Activated naive CD8-positive, alpha-beta T cell treated with anti-CD3 and anti-CD28 coated beads for 36 hours (primary cell): ENCODE measurements at places on chromosomes 1 and 21. TPM values are rescaled to one million over a fixed set of nuclear protein-coding genes. Genes with fewer than 3 reads are reported as not detected.

The WNT2B gene
- total RNA-seq: not detected

The S100A2 gene
- 0.60 TPM for total RNA-seq

- DNase-seq: no peak
Measured at GRCh38 chr1:63190171-63190570, 132.2 kb upstream of the FOXD3 start.

DNA sequence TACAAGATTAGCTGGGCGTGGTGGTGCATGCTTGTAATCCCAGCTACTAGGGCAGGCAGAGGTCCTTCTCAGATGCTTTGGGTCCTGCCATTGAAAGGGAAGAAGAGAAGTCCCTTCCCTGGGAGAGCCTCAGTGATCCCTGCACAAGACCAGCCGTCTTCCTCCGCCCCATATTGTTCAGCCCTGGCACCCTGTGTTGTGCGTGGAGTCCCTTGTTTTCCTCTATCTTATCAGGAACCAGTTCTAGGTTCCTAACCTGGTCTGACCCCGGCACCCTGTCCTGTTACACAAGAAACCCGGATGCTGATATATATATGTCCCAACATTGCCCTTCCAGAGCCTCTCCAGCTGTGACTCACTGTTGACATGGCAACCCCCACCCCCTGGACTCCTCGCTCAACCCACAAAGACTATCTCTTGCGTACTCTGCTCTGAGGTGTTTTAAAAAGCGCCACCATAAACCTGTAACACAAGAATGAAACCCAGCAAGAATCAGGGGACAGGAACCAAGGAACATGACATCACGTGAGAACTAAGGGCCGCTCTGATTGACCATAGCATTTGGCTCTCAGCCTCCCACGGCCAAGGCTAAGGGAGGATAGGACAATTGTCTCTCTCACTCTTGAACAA lies 4.8 kb downstream of the MX2 start:
- no peak for DNase-seq

DNA sequence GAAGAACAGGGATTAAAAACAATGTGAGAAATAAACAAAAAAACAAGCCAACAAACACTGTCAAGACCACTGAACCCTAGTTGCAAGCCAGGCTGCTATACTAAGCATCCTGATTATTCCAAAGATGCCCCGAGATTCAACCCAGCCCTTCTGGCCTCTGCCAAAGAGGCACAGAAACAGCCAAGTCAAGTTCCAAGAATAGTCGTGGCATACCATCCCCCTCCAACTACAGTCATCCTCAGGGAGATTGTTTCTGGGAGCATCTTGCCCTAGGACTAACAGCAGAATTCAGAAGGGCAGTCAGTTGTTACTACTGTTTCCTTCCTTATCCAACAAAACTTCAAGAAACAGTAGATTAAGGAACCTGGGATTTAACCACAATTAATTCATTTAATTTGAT lies 52.3 kb downstream of the ABL2 start:
- DNase-seq: no peak

The KRTAP10-10 gene
- total RNA-seq: not detected

The CCDC27 gene
- total RNA-seq: not detected

DNA sequence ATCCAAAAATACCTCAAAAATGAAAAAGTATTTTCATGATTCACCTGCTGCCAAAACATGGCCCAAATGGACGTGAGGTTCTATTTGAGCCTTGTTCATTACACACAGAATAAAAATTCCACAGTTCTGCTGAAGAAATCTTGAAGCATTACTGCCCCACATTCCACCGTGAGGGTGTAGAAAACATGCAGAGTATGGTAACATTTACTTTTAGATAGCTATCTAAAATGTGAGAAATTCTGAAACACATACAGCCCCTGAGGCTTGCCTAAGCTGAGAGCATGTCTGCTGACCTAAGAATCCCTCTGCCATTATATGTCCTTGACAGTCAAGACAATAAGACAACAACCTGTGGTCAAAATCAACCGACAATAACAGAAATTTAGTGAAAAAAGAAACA lies 186.5 kb downstream of the DSCAM start:
- DNase-seq: no peak

GRCh38 chr1:152699746-152700145 lies 1.6 kb downstream of the LCE2A start:
- no peak for DNase-seq

The BNIPL gene
- 0.54 TPM for total RNA-seq

The AKNAD1 gene
- not detected for total RNA-seq

- DNase-seq: no peak
Measured at GRCh38 chr1:169586067-169586394, 250 bp downstream of the F5 start.

DNA sequence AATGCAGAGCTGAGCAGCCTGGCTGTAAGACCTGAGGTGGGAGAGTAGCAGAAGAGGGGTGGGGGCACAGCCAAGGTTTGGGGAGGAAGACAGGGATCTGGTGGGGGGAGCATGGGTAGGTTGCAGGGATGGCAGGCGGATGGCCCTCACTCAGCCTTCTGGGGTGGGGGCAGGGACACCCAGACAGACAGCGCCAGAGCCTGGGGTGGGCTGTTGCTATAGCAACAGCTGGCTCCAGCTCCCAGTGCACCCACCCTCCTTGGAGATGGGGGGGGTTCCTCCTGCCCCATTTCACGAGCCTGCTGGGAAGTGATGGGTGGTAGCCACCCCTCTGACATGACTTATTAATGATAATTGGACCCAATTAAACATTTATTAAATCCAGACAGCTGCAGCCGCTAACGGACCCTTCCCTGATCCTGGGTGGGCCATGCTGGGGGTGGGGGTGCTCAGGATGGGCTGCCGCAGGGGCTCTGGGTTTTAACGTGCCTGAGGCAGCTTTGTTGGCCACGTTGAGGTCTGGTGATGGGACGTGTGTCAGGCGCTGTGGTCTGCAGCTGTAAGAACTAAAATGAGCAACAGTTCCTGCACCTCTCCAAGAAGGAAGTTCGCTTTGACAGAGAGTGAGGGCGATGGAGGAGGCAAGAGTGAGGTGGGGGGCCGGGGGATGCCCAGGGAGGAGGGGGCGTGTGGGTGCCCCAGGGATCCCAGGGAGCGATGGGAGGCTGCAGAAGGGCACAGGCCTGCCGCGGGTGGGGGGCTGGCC lies 19.4 kb downstream of the AGRN start:
- DNase-seq: peak; percentile 33

GRCh38 chr1:41882068-41882477 lies 36.6 kb downstream of the HIVEP3 start:
- no peak for DNase-seq

GRCh38 chr1:114468047-114468446 lies 43.0 kb downstream of the TRIM33 start:
- DNase-seq: no peak

The VWA1 gene
- 0.44 TPM for total RNA-seq

DNA sequence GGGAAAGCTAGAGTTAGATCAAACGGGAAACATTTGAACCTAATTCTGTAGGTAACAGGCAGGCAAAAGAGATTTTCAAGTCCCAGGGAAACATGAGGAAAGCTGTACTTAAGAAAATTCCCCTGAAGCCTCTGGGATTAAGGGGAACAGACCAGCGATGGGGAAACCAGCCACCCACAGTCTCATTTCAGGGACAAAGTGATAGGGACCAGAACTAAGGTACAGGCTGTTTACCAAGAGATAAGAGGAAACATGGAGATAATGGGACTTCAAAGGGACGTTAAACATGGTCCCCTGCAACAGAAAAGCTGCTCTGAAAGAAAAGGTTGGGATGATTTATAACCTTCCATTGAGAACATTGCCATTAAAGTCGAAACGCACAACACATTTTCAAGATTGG lies 84.4 kb downstream of the NTPCR start:
- DNase-seq: no peak

The CASZ1 gene
- total RNA-seq: 2.2 TPM

GRCh38 chr21:45019076-45019886 lies 55.1 kb upstream of the ADARB1 start:
- no peak for DNase-seq

The CLEC20A gene
- total RNA-seq: not detected

DNA sequence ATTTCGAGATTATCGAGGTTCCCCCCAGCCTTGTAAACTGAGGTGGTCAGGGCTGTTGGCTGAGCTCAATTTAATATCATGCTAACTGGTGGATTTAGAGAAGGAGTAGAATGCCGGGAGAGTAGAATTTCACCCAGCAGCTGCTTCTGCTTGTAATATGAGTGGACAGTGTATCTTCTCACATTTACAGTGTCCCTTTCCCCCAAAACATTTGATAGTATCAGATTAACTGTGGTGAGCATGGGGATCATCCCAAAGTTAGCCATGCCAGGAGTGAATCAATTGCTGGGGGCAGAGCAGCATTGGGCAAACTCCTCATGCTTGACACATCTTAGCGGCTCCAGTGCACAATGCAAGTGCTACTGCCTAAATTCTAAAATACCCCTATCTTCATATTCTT lies 9.2 kb upstream of the PPFIA4 start:
- no peak for DNase-seq

The RGS7 gene
- not detected for total RNA-seq

The AXDND1 gene
- total RNA-seq: 0.64 TPM

DNA sequence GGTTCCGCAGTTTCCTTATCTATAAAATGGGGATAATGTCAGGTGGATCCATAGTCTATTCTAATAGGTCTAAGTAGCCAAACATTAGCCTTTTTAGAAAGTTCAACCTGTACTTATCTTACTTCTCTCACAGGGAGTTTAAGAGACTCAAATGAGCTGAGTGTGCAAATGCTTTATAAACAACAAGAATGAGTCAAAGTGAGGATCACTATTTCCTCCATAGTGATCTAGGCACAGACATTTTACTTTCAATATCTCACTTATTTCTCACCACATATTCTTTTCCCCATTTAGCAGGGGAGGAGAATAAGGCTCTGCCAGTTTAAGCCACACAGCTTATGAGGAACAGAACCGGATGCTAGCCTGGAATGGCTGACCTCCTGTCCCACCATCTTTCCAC lies 92.1 kb upstream of the LMO4 start:
- DNase-seq: no peak

The SELP gene
- 0.42 TPM for total RNA-seq

- DNase-seq: no peak
Measured at GRCh38 chr1:42130061-42130660, 23.0 kb upstream of the GUCA2B start.

DNA sequence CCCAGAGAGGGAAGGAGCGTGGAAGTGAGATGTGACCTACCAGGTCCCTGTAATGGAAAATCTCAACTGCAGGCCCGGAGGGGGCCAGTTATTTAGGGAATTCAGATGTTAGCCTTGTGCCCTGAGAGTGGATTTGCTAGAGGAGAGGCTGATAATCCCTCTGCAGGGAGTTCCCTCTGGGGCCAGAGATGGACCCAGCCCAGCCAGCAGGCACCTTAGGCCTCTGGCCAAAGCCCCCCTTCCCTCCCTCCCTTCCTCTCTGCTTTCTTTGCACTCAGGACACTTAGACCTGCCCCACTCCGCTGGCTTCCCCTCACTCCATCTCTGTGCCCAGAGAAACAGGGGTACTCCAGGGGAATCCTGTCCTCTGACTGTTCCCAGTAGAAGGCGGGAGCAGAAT lies 1.5 kb upstream of the ATP1A2 start:
- no peak for DNase-seq

The B4GALT2 gene
- total RNA-seq: 41.6 TPM

- no peak for DNase-seq
Measured at GRCh38 chr1:55724551-55725325, 509.6 kb upstream of the USP24 start.

- no peak for DNase-seq
Measured at GRCh38 chr1:222697203-222697602, 15.1 kb downstream of the AIDA start.

The GPR3 gene
- total RNA-seq: 3.5 TPM

The LIN28A gene
- not detected for total RNA-seq

GRCh38 chr1:112557385-112557784 lies 48.6 kb downstream of the WNT2B start:
- no peak for DNase-seq

DNA sequence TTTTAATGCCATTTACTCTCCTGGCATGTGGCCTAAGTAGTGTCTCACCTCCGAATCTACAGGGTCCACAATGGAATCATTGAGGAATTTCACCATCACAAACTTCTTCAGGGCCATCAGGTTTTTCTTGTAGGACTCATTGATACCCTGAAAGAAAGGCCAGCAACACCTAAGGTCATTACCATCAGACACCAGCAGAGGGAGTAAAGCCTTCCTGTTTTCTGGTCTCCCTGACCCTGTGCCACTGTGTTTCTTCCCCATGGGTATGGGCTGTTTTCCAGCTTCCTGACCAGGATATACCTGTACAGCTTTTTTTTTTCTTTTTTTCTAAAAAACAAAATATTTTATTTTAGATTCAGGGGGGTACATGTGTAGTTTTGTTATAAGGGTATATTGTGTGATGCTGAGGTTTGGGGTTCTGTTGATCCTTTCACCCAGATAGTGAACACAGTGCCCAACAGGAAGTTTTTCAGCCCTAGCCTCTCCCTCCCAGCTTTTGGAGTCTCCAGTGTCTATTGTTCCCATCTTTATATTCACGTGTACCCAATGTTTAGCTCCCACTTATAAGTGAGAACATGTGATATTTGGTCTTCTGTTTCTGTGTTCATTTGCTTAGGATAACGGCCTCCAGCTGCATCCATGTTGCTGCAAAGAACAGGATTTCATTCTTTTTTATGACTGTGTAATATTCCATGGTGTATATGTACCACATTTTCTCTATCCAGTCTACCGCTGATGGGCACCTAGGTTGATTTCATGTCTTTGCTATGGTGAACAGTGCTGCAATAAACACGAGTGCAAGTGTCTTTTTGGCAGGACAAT lies 18.3 kb downstream of the PPT1 start:
- DNase-seq: peak; percentile 27

DNA sequence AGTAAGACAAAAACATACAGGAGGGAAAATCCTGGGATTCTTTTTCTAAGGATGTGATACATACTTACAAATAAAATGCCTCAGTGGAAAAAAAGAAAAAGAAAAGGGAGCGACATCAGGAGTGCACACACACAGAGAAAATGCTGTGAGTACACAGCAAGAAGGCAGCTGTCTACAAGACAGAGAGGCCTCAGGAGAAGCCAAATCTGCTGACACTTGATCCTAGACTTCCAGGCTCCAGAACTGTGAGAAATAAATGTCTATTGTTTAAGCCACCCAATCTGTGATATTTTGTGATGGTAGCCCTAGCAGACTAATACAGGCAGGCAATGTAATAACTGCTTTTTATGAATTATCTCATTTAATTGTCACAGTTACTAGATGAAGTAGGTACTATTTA lies 17.0 kb upstream of the TRIM45 start:
- no peak for DNase-seq

The GBP2 gene
- total RNA-seq: 153 TPM

DNA sequence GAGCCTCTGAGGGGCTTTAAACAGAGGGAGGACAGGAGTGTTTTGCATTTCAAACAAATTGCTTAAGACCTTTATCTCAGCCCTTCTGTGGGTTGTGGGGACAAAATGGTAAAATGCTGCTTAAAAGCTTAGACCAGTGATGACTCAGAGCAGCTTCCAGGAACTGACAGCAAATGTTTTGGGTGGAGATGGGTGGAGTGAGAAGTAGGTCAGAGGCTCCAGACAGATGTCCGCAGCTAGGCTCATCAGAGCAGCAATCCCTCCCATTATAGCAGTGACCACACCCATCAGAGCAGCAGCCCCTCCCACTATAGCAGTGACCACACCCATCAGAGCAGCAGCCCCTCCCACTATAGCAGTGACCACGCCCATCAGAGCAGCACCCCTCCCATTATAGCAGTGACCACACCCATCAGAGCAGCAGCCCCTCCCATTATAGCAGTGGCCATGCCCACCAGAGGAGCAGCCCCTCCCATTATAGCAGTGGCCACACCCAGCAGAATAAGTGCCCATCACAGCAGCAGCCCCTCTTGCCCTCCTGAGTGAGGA lies 532.2 kb downstream of the MATN1 start:
- peak; percentile 4 for DNase-seq

The VASH2 gene
- 0.22 TPM for total RNA-seq
